ENCODE measurements at places on chromosomes 7 and 10.

DNA sequence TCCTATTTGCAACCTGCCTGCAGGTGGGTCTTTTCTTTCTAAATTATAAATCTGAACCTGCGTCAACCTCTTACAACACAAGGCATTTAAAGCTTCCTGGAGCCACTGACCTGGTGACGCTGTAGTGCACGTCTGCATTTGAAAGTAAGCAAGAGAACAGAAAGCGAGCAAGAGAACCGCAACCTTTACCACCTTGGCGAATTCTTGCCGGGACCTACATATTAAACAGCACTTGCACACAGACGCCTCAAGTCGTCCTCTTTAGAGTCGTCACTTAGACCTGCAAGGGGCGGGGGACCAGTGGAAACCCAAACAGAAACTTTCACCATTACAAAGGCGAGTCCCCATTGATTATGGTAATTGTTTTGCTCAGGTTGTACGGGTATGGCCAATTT is 9.5 kb downstream of the GLI3 start:
- no peak for DNase-seq

- no peak for DNase-seq
Measured at GRCh38 chr10:53487019-53487983, 714.7 kb upstream of the MBL2 start.

DNA sequence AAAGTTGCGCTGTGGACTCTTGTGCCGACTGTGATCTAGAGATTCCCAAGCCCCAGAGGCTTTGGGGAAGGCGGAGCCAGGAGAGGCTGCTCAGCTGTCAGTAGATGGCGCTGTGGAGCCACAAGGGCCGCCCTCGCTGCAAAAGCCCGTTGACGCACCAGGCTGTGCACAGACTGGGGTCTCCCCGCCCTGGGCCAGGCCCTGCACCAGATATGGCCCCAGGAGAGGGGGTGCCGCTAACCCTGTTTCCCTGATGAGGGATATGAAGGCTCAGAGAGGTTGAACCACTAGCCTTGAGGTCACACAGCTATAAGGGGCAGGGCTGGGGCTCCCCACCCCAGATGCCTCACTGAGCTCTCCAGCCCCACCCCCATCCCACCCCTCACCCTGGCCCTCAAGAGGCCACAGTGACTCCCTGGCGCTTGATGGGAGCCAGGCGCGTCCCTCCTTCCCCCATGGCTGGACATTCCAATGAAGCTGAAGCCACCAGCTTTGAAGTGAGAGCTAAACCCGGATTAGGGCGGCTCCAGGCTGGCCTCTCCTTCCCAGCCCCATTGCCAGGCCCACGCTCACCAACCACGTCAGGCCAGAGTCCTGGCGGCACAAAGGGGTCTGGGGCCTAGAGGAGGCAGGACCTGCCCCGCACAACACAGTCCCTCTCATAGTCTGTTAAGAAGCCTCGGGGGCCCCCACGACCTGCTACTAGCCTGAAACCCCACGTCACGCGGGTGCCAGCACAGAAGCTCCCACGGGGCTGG is 26.4 kb downstream of the MYL10 start:
- peak; percentile 79 for DNase-seq

GRCh38 chr10:11161096-11161495 is 143.4 kb downstream of the CELF2 start:
- peak; percentile 25 for DNase-seq

GRCh38 chr10:132421847-132422751 is 25.1 kb downstream of the PWWP2B start:
- no peak for DNase-seq

DNA sequence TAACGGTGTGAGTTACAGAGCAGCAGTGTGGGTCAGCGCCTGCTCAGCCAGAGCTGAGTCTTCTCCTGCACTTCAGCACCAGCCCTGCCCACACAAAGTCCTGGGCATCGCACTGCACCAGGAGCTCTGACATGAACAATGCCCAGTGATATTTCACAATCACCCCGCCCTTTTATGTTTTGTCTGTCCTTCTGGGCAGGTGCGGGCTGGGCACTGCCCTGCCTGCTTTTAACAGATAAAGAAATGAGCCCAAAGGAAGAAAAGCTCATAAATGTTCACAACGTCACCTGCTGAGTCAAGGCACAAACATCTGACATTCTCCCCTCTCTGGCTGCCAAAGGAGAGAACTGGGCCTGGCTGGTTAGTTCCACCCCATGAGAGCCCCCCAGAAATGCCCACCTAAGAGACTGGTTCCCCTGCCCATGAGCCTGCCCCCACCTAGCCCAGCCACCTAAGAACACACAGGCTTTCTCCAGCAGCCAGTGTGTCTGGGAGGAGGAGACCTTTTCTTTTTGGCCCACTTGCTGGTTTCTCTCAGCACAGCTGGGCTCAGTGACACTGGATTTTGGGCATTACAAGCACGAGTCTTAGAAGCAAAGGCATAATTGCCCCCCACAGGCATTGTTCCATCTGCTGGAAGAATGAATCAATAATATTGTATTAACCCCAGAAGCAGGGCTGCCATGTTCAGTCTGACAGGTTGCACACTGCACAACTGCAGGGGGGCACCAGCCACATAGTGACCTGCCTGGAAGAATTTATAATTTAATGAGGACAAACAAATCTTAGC is 22.3 kb downstream of the CALML3 start:
- DNase-seq, result no peak

DNA sequence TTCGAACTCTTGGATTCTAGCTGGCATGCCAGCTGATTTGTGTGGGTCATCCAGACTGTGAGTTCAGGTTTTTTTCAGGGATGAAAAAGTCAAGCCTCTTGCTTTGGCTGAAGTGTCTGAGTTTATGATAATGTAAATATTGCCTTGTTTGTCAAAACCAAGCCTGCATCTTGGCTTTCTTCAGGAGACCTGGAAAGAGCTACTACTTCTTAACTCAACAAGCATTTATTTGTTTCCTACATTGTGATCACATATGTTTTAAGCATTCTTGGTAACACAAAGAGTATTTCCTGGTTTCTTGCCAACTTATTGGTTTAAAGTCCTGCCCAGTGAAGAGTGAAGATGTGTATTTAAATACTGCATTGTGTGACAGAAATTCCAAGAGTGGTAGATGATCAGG is 407.1 kb downstream of the LRMDA start:
- DNase-seq, result no peak

- peak; percentile 31 for DNase-seq
Measured at GRCh38 chr7:142927085-142927745, 6.3 kb downstream of the TRPV5 start.

DNA sequence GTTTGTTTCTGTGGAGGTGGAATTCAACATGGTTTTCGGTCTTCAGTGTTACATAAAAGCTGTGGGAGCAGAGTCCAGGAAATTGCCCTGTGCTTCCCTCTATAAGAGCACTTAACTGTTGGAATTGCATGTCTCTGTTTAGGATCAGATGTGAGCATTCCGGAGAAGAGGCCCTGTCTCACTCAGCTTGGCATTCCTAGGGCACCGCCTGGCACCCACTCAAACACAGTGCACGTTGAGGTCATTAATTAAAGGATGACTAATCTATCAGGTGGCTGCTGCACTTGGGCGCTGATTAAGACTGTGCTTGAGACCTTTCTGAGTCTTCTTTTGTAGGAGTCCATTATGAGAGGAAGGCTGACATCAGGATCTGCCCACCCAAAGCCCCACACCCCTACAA is 82.8 kb upstream of the VIPR2 start:
- no peak for DNase-seq

- DNase-seq, result peak; percentile 88
Measured at GRCh38 chr10:30534465-30535144, 94.9 kb downstream of the LYZL2 start.

GRCh38 chr10:68163735-68164134 is 54.4 kb downstream of the MYPN start:
- DNase-seq, result no peak

DNA sequence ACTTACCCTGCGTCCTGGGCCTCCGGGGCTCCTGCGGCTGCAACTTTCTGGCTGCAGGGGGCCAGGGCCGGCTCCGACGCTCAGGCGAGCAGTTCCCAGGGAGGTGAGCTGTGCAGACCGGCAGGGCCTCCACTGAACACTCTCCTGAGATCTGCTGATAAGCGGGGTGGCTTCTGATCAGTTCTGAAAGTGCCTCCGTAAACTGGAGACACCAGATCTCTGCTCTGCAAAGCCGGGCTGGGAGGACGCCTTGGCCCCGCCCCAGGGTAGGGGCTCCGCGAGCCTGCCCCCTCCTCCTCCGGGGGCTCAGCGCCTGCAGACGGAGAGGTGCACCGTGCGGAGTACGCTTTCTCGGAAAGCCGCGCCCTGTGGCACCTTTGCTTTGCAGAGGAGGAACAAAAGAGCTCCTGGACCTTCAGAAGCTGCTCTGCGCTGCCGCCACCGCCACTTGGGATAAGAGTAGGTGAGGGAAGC is 141.3 kb upstream of the VKORC1L1 start:
- DNase-seq, result no peak

DNA sequence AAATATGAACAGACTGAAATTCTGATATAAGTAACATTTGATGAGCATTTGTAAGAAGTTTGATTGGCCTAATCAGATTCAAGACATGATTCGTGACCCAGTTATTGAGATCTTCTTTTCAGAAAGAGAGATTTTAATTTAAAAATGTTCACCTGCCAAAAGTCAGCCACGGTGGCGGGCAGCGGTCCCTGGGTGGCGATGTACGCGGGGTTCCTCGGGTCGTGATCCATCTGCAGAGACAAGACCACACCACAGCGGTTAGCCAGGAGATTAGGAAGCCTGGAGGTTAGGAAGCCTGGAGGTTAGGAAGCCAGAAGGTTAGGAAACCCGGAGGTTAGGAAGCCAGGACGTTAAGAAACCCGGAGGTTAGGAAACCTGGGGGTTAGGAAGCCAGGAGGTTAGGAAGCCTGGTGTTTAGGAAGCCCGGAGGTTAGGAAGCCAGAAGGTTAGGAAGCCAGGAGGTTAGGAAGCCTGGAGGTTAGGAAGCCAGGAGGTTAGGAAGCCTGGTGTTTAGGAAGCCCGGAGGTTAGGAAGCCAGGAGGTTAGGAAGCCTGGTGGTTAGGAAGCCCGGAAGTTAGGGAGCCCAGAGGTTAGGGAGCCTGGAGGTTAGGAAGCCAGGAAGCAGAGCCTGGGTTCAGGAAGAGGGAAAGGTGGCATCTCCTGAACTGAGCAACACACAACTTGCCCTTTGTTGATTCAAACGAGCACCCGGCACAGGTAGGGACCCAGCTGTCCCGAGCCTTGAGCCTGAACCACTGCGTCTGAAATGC is 258.5 kb downstream of the DNAJB6 start:
- no peak for DNase-seq

DNA sequence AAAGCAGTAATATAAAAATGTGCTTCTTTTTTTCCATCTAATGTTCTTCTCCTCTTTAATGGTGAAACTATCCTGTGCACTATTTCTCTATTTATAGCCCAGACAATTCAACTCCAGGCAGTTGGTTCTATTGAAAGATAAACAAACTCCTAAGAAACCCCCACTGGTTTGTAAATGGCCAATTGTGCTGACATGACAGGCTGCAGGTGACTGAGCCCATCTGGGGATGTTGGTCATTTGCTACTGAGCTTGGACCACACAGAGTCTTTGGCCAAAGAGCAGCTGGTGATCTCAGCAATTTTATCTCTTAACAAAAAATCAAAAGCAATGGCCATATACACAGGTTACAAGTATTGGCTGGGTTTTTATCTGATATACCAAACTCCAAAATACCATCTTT is 631.8 kb upstream of the CELF2 start:
- DNase-seq, result no peak

DNA sequence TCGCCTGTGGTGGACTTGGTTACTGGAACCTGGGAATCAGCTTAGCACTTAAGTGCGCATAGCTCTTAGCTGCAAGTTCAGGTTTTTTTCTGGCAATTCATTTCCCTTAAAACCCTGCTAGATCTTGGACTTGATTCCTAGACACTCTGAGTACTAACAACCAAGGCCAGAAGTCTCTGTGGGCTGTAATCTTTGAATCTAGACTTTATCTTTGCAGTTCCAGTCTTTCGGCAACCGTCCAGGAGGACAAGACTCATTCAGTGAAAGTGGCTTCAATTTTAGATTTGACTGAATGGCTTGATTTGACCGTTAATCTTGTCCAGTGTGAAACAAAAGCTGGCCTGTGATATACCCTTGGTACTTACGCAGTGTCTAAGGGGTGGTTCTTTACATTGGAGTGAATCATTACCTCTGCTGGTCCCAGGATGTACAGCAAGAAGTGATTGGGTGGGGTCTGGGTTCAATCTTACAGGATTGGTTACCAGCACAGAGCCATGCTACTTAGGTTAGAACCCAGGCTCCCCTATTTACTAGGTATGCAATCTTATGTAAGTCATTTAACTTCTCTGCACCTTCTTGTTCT is 16.4 kb downstream of the PTTG1IP2 start:
- DNase-seq, result peak; percentile 81

DNA sequence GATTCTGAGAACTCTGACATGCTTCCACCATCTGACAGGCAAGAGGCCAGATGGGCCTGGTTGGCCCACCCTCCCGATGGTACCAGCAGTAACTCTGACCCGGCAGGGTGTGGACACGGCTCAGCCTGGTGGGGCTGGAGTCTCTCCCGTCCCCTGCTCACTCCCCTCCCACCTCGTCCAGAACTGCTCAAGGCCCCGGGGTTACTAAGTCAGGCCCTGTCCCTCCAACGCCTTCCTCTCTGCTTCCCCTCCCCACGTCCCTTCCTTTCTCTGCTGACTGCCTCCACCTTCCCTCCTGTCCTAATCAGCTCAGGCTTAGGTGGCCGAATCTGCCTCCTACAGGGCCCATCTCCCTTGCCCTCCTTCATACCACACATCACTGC is 12.5 kb downstream of the CALML5 start:
- DNase-seq, result no peak

GRCh38 chr10:23406409-23406808 is 32.5 kb upstream of the OTUD1 start:
- no peak for DNase-seq

GRCh38 chr10:31215052-31215451 is 104.0 kb upstream of the ZEB1 start:
- DNase-seq, result peak; percentile 27

DNA sequence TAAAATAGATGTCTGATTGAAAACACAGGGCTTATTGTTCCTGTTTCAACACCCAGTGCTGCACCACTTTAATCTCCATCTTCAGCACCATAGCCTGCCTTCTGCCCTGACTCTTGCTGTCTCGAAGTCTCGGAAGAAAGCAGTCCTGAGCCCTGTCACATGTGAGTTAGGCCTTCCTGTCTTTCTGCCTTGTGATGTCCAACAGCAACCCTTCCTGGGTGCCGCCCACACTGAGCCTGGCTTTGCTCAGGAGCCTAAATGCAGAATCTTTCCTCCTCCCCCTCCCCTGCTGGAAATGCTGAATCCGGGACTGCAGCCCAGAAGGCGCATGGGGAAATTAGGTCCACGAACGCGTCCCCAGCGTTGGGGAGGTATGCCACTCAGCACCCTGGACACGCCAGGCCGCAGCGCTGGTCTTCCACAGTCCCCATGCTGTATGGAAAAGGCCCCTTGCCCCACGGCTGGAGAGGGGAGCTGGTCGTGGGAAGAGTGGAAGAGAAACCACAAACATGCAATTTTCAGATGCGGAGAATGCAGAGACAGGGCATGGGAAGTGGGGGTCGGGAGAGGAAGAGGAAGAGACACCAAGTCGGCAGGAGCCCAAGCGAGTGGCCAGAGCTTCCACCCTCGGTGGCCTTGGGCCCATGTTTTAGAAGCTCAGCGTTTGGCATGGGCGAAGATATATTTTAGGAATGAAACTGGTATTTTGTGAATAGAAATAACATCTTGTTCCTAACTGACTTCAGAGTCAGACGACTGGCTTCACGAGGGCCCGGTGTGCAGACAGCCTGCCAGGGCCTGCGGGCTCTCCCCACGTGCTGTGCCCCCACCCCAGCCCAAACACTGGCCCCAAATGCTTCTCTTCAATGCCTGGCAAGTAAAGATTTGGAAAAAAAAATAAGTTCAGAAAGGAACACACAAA is 656.1 kb upstream of the FOXK1 start:
- no peak for DNase-seq

Data from OCI-M1 (cell line).